Fibroblast of mammary gland (primary cell): ENCODE measurements at places on chromosomes 1 and 21.

DNA sequence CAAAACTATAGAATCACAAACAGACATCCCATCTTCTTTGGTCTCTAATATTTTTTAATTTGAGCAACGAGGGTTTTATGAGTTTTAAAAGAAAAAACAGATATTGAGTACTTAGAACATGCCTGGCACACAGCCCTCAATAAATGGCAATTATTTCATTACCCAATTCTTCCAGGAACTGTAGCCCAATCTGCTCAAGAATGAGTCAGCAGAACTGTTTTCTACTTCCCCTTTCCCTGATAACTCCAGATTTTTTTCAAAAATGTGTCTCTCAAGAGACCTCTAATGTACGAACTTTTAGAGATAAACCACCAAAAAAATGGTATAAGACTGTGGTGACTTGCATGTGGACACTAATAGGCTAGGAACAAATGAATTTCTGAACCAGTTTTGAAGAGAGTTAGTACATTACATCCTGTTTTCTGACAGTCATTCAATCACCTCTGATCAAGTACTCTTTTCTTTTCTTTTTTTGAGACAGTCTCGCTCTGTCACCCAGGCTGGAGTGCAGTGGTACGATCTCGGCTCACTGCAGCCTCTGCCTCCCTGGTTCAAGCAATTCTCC lies 11.5 kb downstream of the ABL2 start:
- DNase-seq, result peak; percentile 80

DNA sequence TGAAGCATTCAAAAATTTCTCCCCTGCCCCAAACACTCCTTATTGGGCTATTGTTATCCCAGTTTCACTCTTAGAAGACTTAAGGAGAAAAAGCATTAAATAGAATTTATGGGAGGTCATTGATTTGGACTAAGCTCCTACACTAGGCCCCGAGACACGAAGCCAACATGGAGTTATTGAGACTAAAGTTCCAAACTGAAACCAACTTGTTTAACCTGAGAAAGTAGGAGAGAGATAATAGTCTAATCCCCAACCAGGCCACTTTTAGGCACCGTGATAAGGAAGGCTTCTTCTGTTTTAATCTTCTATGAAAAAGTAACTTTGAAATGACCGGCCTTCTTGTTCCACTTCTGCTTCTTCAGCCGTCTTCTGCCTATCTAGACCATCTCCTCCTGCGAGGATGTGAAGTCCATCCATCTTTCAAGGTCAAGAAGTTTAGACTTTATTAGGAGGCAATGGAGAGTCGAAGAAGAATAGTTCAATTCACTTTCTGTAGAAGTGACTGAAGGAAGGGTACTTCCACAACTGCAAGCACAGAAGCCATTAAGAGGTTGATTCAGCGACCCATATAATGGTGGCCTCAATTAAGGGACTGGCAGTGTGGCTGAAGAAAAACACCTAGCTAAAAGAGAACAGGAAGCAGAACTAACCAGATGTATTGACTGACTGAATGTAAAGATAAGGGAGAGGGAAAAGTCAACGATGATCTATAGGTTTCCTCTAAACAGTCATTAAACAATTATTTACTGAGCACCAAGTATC lies 428.8 kb downstream of the SMYD3 start:
- no peak for DNase-seq

DNA sequence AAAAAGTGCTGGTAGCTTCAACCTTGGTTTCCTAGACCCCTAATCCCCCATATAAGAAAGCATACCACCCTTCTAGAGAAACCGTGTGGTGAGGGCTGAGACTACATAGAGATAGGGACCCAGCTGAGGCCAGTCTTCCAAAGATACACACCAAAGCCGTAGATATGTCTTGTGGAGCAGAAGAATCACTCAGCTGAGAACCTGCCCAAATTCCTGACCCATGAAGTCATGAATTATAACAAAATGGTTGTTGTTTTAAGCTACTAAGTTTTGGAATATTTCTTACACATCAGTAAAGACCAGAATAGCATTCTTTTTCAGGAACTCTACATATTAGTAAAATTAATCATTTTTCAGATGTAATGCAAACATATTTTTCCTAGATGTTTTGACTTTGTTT lies 3.3 kb upstream of the SNRPE start:
- DNase-seq, result peak; percentile 64

DNA sequence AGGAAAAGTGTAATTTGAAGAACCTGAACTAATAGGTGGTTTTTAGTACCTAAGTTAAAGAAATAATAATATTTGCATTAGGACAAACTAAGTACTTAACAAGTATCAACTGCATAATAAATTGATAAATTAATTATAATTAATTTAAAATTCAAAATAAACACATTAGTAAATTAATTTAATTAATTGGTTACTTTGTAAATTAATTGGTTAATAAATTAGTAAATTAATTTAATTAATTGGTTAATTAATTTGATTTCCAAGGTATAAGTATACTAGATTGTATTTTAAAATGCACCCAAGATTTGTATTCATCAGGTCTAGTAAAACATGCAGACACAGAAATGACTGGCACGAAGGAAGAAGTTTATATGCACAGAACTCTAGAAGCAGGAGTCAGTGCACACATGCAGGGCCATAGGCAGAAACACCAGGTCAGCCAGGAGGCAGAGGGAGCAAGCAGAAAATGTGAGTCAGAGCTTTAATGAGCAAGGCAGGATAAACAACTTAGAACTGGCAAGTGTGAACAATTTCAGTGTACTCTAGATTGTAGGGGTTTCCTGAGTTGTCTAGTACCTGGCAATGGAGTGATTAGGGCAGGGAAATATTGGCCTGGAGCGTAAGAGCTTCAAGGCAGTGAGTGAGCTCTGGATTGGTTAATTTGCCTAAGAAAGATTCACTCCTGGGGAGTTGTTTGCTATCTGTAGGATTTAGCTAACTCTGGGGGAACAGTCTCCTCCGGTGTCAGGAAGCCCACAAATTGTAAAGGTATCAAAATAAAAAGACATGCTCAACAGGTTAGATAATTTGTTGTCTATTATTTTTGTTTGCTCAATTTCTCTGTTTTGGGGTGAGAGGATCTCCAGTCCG lies 665.7 kb downstream of the MRPL39 start:
- no peak for DNase-seq

GRCh38 chr1:30830537-30830936 lies 73.0 kb upstream of the LAPTM5 start:
- no peak for DNase-seq

DNA sequence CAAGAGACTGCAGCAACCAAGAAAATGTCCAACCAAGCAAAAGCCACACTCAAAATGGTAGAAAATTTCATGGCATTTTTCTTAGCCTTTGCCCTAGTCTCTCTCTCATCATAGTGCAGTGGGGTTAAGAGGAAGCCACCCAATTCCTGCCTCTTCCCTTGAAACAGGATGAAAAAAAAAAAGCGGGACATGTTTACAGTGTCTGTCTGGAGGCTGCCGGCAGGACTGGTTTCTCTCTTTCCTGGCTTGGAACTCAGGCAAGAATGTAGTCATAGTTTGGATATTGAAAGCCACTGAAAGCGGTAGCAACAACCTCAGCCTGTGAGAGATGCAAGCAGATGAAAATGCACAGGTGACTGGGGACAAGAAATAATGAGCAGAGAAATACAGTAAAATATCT lies 13.3 kb upstream of the TNFSF18 start:
- DNase-seq, result peak; percentile 18

DNA sequence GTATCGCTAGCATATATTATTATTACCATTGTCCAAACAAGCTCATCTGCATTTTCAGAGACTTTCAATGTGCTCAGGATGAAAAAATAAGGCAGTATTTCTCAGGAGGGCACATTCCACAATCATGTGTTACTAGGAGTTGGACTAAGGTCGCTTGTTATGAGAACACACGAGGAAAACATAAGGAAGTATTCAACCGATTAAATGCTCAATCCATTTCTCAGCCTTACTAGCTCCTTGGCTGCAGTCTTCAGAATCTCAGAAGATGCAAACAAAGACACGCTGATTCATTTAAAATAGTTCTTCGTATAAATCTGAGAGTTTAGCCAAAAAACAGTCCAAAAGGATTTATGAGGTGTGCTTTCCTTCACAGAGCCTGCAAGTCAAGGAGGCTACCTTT lies 82.0 kb upstream of the JAK1 start:
- DNase-seq, result peak; percentile 25

DNA sequence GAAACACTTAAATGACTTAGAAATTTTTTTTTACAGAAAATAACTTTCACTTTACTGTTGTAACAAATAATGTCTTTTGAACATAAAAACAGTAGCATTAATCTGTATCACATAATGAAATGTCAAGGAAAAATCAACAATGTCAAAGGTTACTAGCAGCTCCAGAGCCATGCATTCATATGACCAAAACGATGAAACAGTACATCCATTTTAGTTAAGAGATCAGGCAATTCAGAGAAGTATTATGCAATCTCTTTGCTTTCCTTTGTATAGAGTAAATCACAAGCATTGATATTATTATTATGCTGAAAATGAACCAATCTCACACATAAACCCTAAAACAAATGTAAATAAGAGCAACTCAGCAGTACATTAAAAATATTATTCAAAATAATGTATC lies 748.9 kb downstream of the PLA2G4A start:
- no peak for DNase-seq

DNA sequence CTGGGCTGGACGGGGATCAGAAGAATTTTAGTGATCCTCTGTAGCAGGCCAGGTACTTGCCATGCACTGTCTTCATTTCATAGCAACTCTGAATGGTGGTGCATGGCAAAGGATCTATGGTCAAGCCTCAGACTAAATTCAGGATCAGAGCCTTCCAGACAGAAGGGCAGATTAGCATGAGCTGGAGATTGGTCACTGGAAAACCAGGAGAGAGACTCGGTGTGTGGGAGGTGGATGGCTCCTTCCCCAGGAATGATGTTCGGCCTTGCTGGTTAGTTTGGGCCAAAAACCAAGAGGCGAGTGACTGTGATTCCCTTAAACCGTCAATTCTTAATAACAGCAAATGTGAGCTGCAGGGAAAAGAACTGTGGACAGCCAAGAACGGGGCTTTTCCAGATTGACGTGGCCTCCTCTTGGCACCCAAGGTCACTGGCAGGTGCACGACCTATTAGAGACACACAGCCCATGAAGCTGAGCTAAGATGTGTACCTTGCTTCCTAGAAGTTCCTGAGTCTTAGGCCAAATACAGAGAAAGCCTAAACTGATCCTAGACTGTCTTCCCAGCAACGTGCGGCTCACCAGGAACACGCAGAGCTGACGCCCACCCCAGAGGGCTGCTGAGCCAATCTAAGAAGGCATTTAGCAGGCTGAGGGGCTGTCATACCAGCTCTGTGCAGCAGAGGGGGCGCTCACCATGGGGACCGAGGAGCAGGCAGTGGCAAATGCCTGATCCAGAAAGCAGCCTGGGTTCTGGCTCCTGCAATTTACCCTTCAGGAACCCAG lies 18.5 kb downstream of the ALDH4A1 start:
- DNase-seq, result peak; percentile 64

- DNase-seq, result peak; percentile 5
Measured at GRCh38 chr1:182032251-182032650, 29.3 kb downstream of the ZNF648 start.

- DNase-seq, result no peak
Measured at GRCh38 chr1:204503913-204504519, 9.4 kb upstream of the PIK3C2B start.

DNA sequence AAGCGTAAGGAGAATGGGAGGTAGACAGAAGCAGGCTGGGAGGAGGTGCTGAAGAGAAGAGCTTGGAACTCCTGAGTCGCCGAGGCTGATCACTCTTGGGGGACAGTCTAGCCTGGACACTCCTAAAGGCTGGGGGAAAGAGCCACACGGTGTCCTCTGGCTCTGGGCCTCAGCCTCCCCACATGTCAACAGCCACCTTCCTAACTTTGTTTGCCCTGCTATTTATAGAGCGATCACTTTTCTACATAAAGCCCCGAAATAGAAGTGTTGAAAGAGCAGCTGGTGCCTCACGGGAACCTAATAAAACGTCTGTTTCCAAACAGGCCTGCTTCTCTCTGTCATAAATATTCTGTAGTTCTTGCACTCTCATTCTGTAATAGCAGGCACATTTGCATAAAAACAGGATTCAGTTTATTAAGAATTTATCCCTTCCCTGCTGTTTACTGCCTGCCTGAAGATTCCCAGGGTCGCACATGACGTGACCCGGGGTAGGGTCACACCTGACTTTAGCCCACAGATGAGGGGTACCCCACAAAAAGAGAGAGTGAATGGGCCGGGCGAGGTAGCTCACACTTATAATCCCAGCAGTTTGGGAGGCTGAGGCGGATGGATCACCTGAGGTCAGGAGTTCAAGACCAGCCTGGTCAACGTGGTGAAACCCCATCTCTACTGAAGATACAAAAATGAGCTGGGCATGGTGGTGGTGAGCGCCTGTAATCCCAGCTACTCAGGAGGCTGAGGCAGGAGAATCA lies 212.5 kb downstream of the TOMM20 start:
- DNase-seq, result peak; percentile 24

DNA sequence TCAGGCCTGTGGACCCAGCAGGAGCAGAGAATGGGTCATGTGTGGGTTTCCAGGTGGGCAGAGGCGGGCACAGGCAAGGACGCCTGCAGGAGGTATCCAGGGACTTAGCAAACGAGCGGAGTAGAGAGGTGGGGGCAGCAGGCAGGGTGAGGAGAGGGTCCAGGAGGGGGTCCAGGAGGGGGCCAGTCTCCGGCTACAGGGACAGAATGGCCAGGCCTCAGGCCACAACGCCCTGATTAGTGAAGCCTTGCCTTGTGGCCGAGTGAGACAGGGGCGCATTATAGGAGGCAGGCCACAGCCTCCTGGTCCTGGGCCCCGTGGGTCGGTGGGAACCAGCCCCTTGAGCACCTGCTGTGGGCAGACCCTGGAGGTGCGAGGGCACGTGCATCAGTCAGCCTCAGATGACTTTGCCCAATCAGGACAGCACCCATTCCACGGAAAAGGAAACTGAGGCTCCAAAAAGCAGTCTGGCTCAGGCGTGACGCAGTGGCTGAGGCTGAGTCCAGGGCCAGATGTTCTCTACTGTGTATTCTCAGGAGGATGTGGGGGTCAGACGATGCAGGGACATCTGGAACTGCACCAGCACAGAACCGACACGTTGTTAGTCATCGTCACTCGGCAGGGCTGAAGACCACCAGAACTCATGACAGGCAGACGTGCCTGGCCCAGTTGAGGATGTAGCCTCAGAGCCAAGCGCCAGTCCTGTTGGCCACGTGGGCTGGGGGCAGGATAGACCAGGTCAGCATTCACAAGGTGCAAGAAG lies 113.7 kb downstream of the CRYAA start:
- no peak for DNase-seq

- no peak for DNase-seq
Measured at GRCh38 chr1:212600071-212600915, 8.3 kb upstream of the ATF3 start.

DNA sequence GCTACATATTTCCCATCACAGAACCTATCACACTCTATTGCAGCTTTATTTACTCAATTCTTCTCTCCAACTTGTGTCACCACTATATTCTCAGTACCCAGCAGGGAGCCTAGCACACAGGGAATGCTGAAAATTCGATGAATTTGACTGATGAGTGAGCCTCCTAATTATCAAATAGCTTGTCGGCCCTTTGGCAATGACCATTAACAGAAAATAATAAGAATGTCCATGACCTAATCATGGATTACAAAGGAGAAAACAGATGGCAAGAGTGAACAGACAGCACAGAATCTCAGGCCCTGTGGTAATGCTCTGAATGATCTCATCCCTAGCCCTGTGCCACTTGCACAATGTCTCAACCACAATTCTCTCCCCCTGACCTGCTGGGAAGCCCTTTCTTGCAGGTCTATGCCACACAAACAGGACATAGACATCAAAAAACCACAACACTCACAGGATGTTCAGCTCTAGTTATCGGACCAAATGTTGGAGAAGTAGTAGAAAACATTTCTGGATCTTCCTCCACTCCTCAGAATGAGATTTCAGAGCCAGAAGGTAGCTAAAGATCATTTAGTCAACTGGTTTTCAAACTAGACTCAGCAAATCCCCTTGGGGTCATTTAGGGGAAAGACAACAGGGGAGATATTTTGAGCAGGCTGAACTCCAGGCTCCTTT lies 68.4 kb downstream of the LUZP1 start:
- peak; percentile 97 for DNase-seq
